ENCODE measurements at places on chromosomes 16 and 17.
A peak's percentile ranks its signal among the peaks of the same experiment; 100 is the strongest.

GRCh38 chr17:31008374-31009041 is 37.7 kb downstream of the RNF135 start:
- DNase-seq = peak; percentile 78

GRCh38 chr17:38719943-38720641 is 10.0 kb upstream of the CISD3 start:
- no peak for DNase-seq

- no peak for DNase-seq
These were observed 662 bp downstream of the PGS1 start for GRCh38 chr17:78379131-78379491.

GRCh38 chr17:27233059-27233458 is 60.9 kb upstream of the WSB1 start:
- DNase-seq = no peak

DNA sequence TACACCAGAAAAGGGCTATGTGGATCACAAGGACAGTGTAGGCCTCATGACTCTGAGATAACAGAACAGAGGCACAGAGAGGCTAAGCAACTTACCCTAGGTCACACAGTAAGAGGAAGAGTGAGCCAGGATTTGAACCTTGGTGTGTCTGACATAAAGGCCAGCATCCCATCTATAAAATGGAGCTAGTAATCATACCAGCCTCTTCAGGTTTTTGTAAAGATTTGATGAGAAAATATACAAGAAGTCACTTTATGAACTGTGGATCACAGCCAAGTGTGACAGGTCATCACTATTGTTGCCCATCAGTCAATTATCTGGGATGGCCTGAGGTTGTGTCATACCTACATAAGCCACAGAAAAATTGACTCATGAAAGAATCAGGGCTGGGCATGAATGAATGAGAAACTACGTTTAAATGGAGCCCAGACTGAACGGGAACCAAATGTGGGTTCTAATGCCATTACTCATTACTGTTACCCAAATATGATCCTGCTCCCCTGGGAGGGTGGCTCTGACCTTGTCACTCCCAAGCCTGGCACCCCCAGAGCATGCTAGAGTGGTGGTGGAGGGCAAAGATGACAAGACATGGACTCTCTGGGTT is 21.0 kb downstream of the FBXO39 start:
- no peak for DNase-seq

DNA sequence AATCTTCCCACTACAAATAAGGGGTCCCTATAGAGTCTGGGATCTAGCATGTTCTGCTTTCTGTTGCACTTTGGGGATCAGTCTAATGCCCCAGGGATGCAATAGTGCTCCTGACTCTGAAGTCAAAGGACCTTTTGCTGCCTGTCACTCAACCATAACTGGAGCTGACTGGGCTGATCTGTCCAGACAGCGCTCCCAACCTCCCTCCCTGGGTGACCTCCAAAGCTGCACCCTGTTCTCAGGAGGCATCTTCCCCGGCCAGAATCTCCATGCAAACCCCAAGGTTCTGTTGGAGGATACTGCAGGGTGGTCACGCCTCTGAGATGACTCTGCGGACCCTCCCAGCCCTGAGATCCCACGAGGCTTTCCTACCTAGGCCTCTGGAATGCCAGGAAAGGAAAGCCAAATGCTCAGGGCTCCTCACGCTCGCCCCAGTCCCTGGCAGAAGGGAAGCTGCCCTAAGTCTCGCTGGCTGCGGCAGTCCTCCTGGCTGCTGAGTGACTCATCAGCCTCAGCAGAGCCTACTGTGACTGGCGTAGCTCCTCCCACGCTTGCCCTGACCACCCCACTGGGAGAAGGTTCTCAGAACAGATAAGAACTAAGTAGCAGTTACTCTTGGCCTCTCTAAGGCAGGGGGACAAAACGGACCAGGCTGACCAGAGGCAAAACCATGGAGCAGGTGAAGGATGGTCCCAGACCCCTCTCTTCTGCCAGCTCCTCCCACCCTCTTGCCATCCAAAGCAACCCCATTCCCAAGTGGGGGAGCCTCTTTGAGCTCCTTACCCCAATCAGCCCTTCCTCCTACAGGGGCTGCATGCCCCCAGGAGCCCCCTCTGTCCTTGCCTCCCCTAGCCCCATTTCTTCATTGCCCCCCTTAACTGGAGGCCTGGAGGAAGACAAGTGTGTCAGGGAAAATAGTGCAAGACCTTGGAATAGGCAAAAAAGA is 124.1 kb upstream of the TNRC6C start:
- DNase-seq = peak; percentile 80

DNA sequence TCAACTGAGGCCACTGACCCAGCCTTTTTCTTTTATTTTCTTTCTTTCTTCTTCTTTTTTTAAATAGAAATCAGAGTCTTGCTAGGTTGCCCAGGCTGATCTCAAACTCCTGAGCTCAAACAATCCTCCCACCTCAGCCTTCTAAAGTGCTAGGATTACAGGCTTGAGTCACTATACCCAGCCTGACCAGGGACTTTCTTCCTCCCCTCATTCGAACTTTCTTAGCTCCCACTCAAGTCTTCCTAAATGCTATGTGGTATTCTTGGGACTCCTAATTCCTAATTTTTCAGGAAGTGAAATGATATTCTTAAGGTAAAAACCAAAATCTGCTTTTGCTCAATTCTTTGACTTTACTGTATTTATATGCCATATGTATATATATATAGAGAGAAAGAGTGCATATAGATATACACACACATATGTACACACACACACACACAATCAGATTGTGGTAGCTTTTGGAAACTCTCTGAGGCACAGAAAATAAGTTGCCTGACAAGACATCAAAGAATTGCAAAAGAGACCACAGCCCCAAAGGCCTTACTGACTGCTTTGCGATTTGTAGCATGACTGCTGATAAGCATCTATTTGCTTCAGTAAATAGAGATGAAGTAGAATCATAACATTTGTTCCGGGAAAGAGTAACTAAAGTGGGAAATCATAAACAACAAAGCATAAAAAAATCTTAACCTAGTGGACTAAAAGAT is 9.5 kb upstream of the AMZ2 start:
- no peak for DNase-seq

- DNase-seq = no peak
These were observed 33.9 kb downstream of the ZNF652 start for GRCh38 chr17:49327835-49328784.

DNA sequence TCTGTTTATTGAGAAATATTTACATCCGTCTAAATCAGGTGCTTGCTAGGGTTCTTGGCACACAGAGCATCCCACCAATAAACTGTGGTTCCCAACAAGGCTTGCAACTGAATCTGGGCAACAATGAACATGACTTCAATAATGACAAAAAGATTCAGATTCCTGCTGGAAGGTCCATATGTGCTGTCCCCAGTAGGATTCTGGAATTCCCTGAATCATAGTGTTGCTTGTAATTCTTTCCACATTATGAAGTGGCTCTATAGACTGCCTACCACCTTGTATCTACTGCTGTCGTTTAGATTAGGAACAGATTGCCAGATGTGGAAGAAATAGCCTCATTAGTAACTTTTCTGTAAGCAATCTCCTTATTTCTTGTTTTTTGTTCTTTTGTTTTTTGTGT is 265.9 kb downstream of the WWOX start:
- DNase-seq = no peak

GRCh38 chr16:71439523-71439922 is 2.3 kb downstream of the TLE7 start:
- no peak for DNase-seq

All from lower lobe of right lung (tissue), 2 donors.